NCI-H510A treated with DMSO at 0.1 percent for 48 hours (cell line): ENCODE measurements at places on chromosomes 12 and 14.

GRCh38 chr12:2494486-2495192, 300.1 kb upstream of the FKBP4 start:
- DNase-seq, result no peak

GRCh38 chr12:84730561-84731162, 181.9 kb downstream of the SLC6A15 start:
- DNase-seq, result no peak

DNA sequence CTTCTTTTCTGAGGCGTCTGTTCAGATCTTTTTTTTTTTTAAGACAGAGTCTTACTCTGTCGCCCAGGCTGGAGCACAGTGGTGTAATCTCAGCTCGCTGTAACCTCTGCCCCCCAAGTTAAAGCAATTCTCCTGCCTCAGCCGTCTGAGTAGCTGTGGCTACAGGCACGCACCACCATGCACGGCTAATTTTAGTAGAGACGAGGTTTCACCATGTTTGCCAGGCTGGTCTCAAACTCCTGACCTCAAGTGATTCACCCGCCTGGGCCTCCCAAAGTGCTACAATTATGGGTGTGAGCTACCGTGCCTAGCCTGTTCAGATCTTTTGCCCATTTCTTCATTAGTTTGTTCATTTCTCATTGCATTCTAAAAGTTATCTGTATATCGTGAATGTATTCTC, 55.1 kb upstream of the DBX2 start:
- no peak for DNase-seq

DNA sequence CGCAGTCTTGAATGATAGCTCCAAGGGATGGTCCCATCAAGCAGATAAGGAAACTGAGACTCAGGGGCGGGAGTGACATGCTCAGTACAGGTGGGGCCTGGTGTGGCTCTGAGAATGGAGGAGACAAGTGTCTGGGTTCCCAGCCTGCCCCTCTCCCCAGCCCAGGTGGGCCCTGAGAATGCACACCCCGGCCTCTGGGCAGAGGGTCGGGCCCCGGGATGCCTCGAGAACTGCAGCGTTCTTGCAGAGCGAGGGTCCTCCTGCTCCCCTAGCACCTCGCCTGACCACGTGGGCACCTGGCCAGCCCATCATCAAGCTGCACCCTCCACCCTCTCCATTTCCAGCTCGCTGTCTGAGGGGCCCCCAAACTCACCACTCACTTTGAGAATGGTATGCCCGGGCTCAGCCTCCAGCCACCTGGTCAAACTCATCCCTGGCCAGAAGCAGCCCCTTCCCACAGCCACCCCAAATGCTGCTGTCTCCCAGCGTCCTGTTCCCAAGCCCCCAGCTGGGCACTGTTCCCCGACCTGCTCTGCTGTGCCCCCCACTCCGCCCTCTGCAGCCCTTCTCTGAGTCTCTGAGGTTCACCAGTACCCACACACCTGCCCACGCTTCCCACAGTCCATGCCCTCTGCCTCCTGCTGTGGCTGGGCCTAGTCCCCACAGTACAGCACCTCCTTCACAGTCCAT, 44.3 kb downstream of the CYP46A1 start:
- DNase-seq, result no peak

DNA sequence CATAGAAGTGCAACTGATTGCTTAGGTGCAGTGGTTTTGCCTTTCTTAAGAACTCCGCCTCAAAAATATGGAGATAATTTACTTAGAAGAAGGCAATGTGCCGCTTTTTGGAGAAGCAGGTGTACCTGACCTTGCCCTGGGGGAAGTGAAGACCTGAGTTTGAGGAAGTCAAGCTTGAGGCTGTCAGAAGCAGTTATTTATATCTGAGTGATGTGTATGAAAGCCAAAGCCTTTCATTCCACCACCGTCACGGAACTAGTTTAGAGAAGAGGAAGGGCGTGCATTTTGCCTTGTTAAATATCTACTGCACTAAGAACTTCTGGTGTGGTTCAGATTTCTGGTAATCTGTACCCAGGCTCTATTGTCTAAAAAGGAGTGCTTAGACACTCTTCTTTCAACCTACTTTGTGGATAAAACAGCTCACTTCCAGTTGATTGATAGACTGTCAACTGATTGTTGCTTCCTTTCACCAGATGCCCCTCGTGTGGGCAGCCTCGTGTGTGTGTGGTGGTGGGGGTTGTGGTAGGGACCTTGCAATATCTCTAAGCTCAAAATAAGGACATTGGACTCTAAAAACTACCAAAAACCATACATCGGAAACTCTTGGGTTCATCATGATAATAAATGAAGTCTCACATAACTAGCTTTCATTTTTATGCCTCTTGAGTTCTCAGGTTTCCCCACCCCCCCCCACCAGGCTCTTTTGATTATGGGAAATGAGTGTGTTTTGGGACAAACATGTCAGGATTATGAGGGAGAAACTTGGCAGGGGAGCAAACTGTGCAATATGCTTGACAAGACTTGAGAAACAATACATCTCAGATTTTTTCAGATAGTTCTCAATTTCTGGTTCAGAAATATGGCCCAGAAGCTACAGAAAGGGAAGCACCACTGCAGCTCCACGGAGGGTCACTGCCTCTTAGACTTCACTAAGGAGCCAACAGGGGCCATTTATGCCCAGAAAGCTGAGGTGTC, 78.6 kb downstream of the ARF6 start:
- no peak for DNase-seq

- no peak for DNase-seq
Observed at GRCh38 chr14:23430723-23431085, 4.8 kb downstream of the MYH7 start.

GRCh38 chr12:80830533-80831088, 107.1 kb downstream of the LIN7A start:
- DNase-seq, result no peak

DNA sequence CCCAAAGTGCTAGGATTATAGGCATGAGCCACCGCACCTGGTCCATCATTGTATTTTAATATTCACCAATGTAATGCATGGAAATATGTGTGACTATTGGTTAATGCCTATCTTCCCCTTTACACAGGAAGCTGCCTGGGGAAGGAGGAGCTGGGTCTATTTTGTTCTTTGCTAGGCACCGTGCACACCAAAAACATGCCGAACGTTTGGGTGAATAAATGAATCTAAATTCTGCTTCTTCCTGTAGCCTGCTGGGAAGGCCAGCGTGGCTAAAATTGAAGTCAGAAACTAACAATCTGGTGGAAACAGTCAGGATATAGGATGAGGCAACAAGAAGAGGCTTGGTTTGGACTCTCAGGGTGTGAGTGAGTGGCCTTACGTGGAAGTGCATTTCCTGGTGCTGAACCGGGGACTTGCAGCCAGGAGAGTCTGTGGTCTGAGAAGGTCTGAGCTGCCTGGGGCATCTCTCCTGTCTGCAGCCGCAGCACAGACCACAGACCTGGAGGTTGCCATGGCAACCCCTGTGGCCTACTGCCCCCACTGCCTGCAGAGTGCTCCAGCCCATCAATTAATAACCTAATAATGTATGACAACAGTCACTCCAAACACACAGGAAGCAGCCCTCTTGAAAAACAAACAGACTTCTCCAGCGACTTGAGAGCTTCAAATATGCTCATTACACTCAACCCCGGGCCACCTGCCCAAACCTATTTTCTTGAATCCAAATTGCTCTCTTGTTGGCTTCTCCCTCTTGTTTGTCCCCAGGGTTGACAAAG, 5.5 kb upstream of the GPR68 start:
- peak; percentile 93 for DNase-seq

- no peak for DNase-seq
Observed at GRCh38 chr14:97581016-97581415, 783.8 kb downstream of the VRK1 start.

DNA sequence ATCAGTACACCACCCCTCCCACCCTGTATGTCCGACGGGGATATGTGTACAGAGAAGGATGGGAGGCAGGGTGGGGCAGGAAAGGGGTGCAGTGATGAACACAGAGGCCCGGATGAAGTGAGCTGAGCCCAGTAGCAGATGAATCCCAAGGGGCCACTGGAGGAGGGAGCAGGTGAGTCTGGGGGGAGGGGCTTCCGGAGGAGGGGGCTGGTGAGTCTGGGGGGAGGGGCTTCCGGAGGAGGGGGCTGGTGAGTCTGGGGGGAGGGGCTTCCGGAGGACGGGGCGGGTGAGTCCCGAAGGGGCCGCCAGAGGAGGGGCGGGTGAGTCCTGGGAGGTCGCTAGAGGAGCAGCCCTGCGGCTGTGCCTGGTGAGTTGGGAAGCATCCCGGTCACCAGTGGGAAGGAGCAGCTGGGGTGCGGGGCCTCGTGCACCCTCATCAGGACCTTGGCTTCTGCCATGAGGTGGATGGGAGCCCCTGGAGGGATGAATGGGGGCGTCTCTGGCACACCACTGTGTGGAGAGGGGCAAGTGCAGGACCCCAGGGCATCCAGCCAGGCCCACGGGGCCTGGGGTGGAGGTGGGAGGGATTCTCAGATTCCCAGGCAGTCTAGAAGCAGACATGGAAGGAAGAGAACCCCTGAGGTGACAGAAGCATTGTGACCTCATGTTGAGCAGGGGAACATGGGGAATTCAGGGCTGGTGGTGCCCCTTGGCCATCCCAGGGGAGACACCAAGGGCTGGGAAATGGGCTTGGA, 14.0 kb downstream of the BEGAIN start:
- DNase-seq, result no peak

DNA sequence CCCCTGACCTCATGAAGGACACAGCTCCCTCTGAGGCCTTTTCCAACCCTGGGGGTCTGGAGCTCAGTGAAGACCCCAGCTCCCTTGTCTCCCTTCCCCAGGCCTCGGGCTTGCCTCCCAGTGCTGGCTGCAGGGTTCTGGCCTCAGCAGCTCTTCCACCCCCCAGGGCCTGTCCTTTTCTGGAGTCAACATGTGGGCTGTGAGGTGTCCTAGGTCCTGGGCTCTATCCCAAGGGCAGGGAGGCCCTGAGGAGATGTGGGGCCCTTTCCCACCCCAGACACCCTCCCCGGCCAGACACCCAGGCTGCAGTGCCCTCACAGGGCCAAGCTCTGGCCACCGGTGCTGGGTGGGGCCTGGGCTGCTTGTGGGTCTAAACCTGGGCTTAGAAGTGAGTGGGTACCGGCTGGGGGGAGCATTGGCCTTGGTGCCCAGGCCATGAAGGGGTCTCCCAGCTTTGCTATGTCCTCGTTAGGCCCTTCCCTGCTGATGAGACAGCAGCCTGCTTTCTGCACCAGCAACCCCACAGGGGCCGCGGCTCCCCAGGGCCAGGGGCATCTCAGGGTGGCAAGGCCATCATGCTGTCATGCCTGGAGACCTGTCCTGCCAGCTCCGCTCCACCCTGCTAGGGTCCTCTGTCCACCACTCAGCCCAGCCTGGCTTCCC, 2.7 kb upstream of the CRIP2 start:
- DNase-seq, result no peak

- peak; percentile 11 for DNase-seq
Observed at GRCh38 chr14:74190927-74191575, 48.2 kb upstream of the VSX2 start.

GRCh38 chr12:49974677-49975317, 2.0 kb downstream of the AQP6 start:
- DNase-seq, result no peak

- DNase-seq, result no peak
Observed at GRCh38 chr14:100723830-100724437, 2.8 kb upstream of the DLK1 start.

- no peak for DNase-seq
Observed at GRCh38 chr12:43968736-43969135, 132.9 kb downstream of the TMEM117 start.

- no peak for DNase-seq
Observed at GRCh38 chr14:46573498-46573897, 78.1 kb downstream of the RPL10L start.

DNA sequence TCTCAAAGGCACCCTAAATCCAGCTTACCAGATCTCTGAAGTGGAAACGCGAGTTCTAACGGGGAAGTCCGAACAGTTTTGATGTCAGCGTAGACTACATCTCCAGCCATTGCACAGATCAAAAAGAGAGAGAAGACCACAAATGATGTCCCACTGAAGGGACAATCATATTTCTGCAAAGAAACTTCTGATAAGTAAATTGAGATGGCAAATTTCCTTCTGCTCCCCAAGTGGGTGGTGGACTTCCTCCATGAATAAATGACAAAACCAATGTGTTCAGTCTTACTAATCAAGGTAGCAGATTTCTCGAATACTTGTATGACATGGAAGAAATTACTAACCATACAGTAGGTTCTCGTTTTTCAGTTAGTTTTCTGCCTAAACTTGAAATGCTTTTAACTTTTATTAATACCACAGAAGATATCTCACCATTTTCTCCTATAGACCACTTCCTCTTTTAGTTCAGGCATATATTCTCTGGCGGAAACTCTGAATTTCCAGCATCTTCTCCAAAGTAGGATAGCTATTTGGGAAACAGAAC, at the start of gene CLECL1:
TSS of gene CLECL1 (minus strand) at position 177 of the 541 bp plus-strand sequence.
- DNase-seq, result no peak

DNA sequence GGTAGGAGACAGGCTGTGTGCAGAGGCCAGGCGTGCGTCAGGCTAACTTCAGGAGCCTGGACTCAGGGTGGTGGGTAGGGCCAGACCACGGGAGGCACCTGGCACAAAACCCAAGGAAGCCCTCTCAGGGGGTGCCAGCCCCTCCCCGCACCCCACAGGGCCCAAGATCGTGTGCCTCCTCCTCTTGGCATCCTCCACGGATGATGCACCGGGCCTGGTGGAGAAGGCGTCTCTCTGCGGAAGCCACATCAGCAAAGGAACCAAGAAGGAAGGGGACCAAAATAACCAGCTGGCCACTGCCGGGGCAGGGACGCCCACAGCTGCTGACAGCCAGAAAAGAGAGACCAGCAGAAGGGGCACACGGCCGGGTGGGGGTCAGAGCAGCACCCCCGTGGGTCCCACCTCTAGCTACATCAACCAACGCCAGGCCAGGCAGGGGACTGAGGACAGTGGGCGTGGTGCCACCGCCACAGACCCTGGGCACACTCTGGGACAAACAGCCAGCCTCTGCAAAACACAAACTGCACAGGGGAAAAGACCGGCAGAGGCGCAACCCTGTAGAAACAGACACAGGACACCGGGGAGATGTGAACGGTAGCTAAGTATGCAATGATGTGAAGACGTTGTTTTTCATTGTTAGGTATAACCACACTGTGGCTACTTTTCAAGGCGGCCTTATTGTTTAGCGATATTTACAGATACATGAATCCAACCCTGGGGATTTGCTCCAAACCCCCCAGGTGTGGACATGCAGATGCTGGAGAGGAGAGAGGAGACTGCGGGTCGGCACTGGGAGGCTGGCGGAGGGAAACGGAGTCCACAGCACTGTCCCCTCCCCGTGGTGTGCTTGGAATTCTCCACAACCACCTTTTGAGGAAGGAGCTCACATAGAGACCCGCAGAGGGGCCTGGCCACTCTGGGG, 26.1 kb upstream of the C14orf180 start:
- no peak for DNase-seq

DNA sequence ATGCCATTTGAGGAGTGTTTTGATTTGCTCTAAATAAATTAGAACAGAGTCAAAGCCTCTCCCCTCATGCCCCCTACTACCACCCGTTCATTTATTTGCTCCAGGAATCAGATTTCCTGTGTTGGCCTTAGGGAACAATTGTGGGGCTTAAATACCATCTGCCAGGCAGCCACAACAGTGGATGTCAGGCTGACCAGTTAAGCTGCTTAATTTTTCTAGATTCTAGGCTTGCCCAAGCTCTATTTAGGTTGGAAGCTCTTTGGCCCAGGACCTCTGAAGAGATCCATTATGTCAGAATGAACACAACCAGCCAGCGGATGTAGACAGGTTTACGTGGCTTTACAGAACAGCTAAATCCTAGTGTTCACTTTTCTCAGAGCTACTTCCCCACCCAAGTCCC, 1.0 kb upstream of the TIMELESS start:
- DNase-seq, result no peak
